ENCODE measurements at places on chromosomes 11 and 22.

- DNase-seq = no peak
These were observed 53.1 kb downstream of the SLC22A12 start for GRCh38 chr11:64643920-64644646.

- no peak for DNase-seq
These were observed 53.0 kb downstream of the SCUBE1 start for GRCh38 chr22:43289976-43290721.

DNA sequence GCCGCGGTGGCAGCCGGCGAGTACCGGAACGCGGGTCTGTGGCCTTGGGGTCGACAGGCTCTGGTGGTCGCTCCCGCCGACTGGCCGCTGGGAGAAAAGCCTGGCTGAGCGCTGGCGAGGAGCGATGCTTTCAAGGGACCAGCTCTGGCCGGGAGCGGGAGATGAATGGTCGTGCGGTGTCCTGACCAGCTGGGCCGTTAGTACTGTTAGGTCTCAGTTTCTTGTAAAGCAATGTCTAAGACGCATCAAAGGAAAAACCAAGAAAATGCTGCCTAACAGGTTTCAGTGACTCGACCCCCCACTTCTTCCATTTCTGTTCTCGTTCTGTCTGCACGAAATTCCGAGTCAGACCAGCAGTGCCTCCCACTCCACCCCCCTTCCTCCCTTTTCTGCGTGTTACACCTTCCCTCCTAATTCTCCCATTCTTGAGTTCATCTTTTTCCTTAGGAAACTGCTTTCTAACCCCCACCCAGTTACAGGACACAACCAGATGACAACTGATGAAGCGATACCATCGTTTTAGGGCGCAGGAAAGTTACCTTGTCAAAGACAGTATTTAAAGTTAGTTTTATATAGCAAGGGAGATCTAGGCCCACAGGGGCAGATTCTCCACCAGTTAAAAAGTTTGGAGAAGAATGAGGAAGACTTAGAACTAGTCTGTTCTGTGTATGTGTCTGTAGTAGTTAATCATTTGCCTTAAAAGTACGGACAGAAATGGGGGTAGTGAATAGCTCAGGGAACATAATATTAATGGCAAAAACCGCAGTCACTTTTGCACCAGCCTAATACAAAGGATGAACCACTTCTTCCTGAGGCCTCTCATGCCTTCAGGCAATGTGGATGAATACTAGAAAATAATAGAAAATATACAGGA, 1.0 kb downstream of the CUL5 start:
- no peak for DNase-seq

DNA sequence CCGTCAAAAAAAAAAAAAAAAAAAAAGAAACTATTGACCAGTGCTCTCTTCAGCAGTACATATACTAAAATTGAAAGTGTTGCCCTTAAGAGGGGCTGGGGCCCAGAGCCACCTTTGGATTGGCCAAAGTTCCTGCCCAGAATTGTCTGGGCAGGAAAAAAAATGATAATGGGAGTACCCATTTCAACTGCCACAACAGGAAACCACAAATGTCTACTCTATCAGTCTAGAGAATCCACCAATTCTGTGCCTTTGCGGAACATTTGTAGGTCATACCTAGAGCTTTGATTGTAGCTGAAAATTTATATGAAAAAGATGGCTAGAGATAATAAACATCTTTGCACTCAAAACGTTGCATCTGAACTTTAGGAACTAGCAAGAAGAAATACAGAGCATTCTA, 69.4 kb downstream of the FAM76B start:
- no peak for DNase-seq

GRCh38 chr11:64650923-64651523, 60.0 kb downstream of the SLC22A12 start:
- peak; percentile 26 for DNase-seq
